Epithelial cell of alveolus of lung (primary cell): ENCODE measurements at places on chromosomes 13 and 19. TPM values are rescaled to one million over a fixed set of nuclear protein-coding genes. Genes with fewer than 3 reads are reported as not detected.

Gene CCDC70
- total RNA-seq = not detected in 2 replicates

Gene PGLYRP2
- not detected in 2 replicates for total RNA-seq

Gene APOC4
- not detected in 2 replicates for total RNA-seq

Gene ZNF66
- total RNA-seq = 0.52 and 1.8 TPM in 2 replicates

Gene ACER1
- not detected in 2 replicates for total RNA-seq

Gene PTPRH
- 3.9 and 6.6 TPM in 2 replicates for total RNA-seq

Gene CD33
- not detected in 2 replicates for total RNA-seq

Gene DBP
- total RNA-seq = 1.2 and 33.1 TPM in 2 replicates

Gene ZNF20
- total RNA-seq = 2.5 and 3.5 TPM in 2 replicates

Gene PTGER1
- total RNA-seq = 3.9 and 15.1 TPM in 2 replicates

Gene SMIM24
- not detected in 2 replicates for total RNA-seq

Gene ZNF85
- total RNA-seq = 3.1 and 10.1 TPM in 2 replicates

Gene ZNF497
- 0.52 and 1.5 TPM in 2 replicates for total RNA-seq

Gene PCSK4
- 0.52 and 2.9 TPM in 2 replicates for total RNA-seq

Gene C19orf85
- total RNA-seq = not detected in 2 replicates

Gene LIN37
- total RNA-seq = 15.9 and 20.7 TPM in 2 replicates

Gene ZIC5
- not detected in 2 replicates for total RNA-seq

Gene TEKTIP1
- not detected in 2 replicates for total RNA-seq

Gene ADGRE3
- total RNA-seq = not detected in 2 replicates

Gene KLK1
- not detected in 2 replicates for total RNA-seq

Gene PPP1R15A
- total RNA-seq = 34.5 and 39.9 TPM in 2 replicates

Gene KLK10
- not detected in 2 replicates for total RNA-seq

Gene C2CD4C
- 0.13 and 0.64 TPM in 2 replicates for total RNA-seq

Gene RASL11A
- 4.1 and 116 TPM in 2 replicates for total RNA-seq

Gene POU2F2
- 0.32 and 5.0 TPM in 2 replicates for total RNA-seq

Gene WASF3
- total RNA-seq = 6.1 and 14.6 TPM in 2 replicates

Gene LYPD3
- 0.65 and 1.3 TPM in 2 replicates for total RNA-seq
